ENCODE measurements at places on chromosomes 7 and 10.
A peak's percentile ranks its signal among the peaks of the same experiment; 100 is the strongest.

DNA sequence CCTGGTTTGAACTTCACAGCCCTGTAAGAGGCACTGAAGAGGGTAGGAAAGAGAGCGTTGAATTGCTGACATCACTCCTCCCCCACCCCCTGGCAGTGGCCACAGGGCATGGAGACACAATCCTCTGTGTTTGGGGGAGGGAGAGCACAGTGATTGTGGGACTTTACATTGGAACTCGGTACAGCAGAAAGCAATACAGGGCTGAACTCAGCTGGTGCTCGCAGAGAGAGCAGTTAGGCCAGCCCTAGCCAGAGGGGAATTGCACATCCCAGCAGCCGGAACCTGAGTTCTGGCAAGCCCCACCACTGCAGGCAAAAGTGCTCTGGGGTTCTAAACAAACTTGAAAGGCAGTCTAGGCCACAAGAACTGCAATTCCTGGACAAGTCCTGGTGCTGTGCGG lies 24.0 kb upstream of the CUL1 start:
- DNase-seq: no peak

- peak; percentile 34 for DNase-seq
Measured at GRCh38 chr7:108455998-108456677, at the start of gene NRCAM. NRCAM (minus strand) TSS chr7:108456436; CDS start chr7:108240064, 216,372 bp downstream.

GRCh38 chr7:138992052-138992531 lies 10.9 kb upstream of the KIAA1549 start:
- no peak for DNase-seq

GRCh38 chr10:70738006-70738760 lies 47.0 kb downstream of the TBATA start:
- DNase-seq: no peak

- DNase-seq: no peak
Measured at GRCh38 chr10:124321433-124322089, 97.2 kb downstream of the OAT start.

GRCh38 chr7:44145479-44145968 lies 4.4 kb upstream of the MYL7 start:
- DNase-seq: peak; percentile 26

DNA sequence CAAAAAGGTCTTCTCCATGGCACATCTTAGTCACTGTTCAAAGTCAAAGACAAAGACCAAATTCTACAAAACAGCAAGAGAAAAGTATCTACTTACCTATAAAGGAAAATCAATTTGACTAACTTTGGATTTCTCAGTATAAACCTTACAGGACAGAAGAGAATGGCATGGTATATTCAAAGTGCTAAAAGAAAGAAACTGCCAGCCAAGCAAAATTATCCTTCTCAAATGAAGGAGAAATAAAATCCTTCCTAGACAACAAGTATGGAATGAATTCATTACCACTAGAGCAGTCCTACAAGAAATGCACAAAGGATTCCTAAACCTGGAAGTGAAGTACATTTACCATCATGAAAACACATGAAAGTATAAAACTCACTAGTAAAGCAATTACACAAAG lies 235.5 kb downstream of the STK31 start:
- DNase-seq: no peak

DNA sequence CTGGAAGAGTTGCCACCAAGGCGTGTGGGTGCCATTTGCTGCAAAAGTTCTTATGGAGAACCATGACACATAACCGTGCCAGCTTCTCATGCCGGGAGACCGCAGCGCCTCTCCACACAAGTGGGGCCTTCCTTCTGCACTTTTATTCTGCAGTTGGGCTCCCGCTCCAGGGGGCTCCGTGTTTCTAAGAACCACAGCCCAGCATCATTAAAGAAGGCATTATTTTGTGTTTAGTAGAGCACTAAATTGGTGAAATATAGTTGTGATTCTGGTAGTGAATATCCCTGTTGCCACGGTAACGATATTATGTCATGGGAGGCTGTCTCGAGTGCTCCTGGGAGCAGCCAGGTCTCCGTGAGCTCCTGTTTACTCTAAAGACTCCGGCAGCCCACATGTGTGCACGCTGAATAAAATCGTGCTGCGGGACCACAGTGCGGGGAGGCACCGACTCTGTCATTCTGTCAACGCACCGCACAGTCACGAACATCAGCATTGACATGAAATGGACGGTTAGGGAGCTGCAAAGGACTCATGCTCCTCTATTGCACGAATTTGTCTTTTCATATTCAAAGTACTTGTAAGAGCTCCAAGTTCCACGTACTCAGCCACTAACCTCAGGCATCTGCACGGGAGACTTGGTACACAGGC lies 68.8 kb upstream of the PITRM1 start:
- DNase-seq: no peak

DNA sequence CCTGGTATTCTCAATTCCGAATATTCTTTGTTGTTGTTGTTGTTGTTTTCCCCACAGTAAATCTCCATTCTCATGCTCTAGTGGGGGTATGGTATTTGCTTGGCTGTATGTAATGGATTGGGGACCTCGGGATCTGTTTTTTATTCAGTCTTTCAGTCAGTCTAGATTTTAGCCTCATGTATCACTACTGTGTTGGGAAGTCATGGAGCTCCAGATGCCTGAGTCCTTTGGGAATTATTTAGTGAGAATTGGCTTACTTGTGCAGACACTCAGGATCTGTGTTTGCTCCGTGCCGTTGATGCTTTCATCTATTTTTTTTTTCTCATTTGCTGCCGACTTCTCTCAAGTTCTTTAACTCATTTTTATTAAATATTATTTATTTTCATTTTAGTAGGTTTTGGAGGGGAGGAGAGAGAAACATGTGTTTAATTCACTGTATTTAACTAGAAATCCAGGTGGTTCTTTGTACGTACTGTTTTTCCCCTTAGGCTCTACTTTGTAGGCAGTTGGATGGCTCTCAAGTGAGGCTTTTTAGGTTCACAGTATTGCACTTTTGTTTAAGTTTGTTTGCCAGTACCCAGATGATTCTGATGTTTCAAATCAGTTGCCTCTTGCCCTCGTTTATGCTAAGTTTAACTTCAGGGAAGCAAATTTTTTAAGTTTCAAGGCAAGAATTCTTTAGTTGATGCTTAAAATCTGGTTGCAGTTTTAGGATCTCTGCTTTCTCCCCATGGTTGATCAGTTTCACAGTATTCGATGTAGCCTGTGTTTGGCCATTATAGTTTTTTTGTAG lies 36.9 kb downstream of the ZNRF2 start:
- DNase-seq: no peak

DNA sequence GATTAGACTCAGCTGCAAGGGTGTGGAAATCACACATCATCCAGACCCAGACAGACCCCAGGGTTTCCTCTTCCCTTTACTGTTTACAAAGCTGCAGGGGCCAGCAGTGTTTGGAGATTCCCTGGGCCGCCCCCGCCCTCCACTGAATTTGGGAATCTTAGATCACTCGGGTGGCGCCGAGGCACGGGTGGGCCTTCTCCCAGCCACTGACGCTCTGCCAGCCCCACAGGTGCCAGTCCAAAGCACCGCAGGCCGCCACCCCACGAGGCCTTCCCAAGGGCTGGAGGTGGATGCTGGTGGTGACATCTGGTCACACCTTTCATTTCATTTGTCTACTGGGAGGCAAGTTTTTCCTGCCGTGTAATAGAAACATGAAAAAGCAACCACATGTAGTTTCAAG lies 439.4 kb upstream of the FOXK1 start:
- no peak for DNase-seq

GRCh38 chr7:5429253-5429856 lies 5.7 kb upstream of the TNRC18 start:
- DNase-seq: peak; percentile 80

- peak; percentile 89 for DNase-seq
Measured at GRCh38 chr7:55641273-55641691, 69.0 kb upstream of the VOPP1 start.

- DNase-seq: no peak
Measured at GRCh38 chr7:146943483-146943882, 826.9 kb downstream of the CNTNAP2 start.

GRCh38 chr10:119444866-119445265 lies 97.7 kb downstream of the RGS10 start:
- DNase-seq: no peak

DNA sequence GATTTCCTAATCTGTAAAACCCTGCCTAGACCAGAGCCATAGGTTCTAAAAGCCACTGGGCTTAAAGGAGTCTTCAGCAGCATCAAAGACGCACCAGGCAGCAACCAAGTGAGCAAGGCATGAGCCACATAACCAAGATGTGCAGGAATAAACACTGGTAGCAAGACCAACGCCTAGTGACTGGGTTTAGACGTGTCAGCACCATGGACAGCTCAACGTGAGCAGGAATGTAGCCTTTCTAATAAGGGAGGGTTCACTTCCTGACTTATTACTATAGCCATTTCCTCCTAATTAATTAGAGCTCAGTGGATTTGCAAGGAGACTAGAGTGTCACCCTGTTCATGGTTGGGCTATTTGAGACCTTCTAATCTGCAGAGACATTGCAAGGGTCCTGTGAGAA lies 223.7 kb downstream of the LHFPL3 start:
- peak; percentile 13 for DNase-seq

DNA sequence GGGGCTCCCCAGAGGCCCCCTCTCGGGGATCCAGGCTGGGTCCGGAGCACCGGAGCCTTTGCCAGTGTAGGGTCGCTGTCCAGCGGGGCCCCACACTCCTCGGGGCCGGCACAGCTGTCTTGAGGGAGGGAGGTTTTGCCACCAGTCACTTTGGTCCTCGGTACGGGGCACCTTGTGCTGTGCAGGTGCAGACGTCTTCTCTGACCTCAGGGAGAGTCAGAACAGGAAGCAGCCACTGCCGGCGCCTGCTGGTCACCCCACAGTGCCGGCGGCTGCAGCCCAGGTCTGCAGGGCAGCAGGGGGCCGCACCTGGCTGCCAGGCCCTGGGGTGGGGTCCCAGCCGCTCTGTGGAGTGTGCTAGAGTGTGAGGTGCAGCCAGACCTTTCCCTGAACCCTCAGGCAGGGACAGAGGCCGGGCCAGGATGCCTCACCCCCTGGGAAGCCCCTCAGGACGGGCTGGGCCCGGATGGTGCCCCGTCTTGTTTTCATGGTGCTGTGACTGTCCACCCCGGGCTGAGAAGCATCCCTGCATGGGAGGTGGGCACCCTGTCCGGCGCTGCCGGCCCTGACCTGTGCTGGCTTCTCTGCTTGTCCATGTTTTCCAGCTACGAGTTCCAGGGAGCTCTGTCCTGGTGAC lies 8.2 kb downstream of the MAFK start:
- no peak for DNase-seq

DNA sequence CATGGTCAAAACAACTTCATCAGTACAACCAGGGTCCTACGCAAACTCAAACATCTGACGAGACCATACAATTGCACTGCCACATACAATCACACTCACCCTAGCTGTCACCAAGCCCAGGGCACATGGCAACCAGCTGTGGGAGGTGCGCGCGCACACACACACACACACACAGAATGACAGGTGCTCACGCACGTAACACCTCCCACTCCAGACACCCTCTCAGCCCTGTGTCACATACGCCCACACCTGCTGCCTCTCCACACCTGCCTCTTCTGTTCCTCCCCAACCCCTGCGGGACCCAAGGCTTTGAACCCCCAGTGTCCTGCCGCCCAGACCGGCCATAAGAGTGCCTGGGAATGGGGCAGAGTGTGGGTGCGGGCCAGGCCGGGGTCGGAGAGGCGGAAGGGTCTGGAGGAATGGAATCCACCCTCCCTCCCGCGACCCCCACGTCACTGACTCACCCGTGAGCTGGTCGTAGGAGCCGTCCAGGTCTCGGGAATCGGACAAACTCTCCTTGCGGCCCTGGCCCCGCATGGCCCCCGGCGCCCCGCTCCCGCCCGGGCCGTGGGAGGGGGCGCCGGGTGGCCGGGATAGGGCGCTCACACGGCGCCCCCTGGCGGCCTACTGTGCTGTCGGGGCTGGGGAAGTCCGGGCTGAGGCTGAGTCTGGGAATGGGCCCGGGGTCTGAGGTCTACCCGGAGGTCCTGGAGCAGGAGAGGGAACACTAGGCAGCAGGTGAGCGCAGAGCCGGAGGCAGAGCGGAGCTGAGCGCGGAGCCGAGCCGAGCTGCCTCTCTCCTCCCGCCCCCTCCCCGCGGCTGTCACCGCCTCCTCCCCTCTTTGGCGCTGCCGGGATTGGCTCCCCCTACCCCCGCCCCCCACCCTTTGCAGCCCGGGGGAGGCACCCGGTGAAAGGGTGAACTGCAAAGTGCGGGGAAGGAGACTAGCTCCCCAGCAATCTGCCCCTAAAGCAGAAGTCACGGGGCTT lies at the start of gene KCNIP2:
TSS of gene KCNIP2 (minus strand) at position 769 of the 990 bp plus-strand sequence. CDS start at position 537, 232 bp downstream.
- no peak for DNase-seq

- DNase-seq: peak; percentile 85
Measured at GRCh38 chr7:4774658-4775249, 669 bp upstream of the AP5Z1 start.

GRCh38 chr7:49425277-49425818 lies 348.1 kb upstream of the VWC2 start:
- DNase-seq: no peak

GRCh38 chr10:84551437-84552120 lies 223.2 kb downstream of the CCSER2 start:
- no peak for DNase-seq

- DNase-seq: no peak
Measured at GRCh38 chr7:70410134-70410750, 721.7 kb upstream of the GALNT17 start.

GRCh38 chr7:158261362-158262235 lies 326.0 kb downstream of the PTPRN2 start:
- no peak for DNase-seq

- DNase-seq: no peak
Measured at GRCh38 chr10:69465457-69466157, 14.3 kb downstream of the TSPAN15 start.

DNA sequence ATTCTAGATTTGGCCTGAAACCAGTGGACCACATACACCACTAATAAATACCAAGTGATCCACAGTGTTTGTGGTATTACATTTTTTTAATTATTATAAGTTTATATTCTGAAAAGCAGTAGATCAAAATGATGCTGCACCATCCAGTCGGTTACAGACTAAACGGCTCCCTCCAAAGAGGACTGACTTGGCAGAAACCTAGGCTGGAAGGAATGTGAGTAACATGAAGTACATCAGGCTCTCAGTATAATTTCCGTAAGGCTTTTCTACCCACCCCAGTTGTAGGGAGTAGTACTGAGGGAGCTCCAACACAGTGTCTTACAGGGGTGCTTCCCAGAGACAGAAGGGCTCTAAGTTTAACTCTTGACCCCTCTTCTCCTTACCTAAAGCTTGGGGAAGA lies 119.5 kb downstream of the TRRAP start:
- DNase-seq: peak; percentile 15

GRCh38 chr10:24202181-24202570 lies 6.8 kb upstream of the KIAA1217 start:
- no peak for DNase-seq

- DNase-seq: peak; percentile 83
Measured at GRCh38 chr7:12030116-12030515, 181.0 kb upstream of the TMEM106B start.

GRCh38 chr7:158957510-158957906 lies 101.2 kb downstream of the DYNC2I1 start:
- no peak for DNase-seq

- peak; percentile 91 for DNase-seq
Measured at GRCh38 chr7:36747280-36748016, 23.2 kb upstream of the AOAH start.

GRCh38 chr10:12639996-12640944 lies 290.9 kb downstream of the CAMK1D start:
- DNase-seq: no peak

GRCh38 chr10:70281609-70282008 lies 2.2 kb downstream of the NPFFR1 start:
- DNase-seq: no peak
